ENCODE measurements at places on chromosomes 16 and 17. TPM values are rescaled to one million over a fixed set of nuclear protein-coding genes. Genes with fewer than 3 reads are reported as not detected.
A peak's percentile ranks its signal among the peaks of the same experiment; 100 is the strongest.

Gene WNT9B
- polyA plus RNA-seq = 0.93 TPM

Gene PLEKHH3
- polyA plus RNA-seq = 16.9 TPM

Gene ASGR1
- polyA plus RNA-seq = 32.4 TPM

Gene TP53TG3D
- polyA plus RNA-seq = 2.3 TPM

Gene ZNF18
- polyA plus RNA-seq = 12.0 TPM

Gene SRL
- 1.8 TPM for polyA plus RNA-seq

Gene SUPT4H1
- polyA plus RNA-seq = 97.8 TPM

Gene BEAN1
- 27.0 TPM for polyA plus RNA-seq

Gene KCNH6
- polyA plus RNA-seq = 1.7 TPM

Gene EFCAB5
- polyA plus RNA-seq = 2.2 TPM

Gene KRT25
- not detected for polyA plus RNA-seq

GRCh38 chr17:42798011-42798382 is 507 bp downstream of the COA3 start:
- peaks cover 18% of the 10 kb centered on the region for H3K36me3 ChIP-seq
- DNase-seq = no peak
- H3K27ac ChIP-seq = peak overlapping the region; percentile 61
- H3K4me1 ChIP-seq = peaks cover 15% of the 10 kb centered on the region
- H3K4me3 ChIP-seq = peak overlapping the region; percentile 99

DNA sequence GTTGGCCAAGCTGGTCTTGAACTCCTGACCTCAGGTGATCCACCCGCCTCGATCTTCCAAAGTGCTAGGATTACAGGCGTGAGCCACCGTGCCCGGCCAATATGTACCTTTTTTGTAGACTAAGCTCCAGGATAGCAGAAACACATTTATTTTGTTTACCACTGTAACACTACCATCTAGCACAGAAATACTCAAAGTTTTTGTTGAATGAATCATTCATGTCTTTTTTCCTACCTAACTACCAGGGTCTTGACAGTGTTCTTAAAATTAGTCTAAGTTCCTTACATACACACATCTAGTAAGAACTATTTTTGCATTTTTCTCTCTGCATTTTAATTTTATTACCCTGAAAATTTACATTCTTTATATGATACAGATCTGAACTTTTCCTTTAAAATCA is 44.4 kb downstream of the AKAP10 start:
- no peak for DNase-seq
- H3K4me3 ChIP-seq = no peak overlapping the region
- no peaks in the 10 kb centered on the region for H3K27me3 ChIP-seq
- no peak overlapping the region for H3K27ac ChIP-seq
- no peaks in the 10 kb centered on the region for H3K4me1 ChIP-seq

GRCh38 chr16:78664811-78665772 is 565.6 kb downstream of the WWOX start:
- H3K4me3 ChIP-seq = no peak overlapping the region
- no peaks in the 10 kb centered on the region for H3K36me3 ChIP-seq
- H3K4me1 ChIP-seq = peaks cover 5% of the 10 kb centered on the region
- DNase-seq = no peak

DNA sequence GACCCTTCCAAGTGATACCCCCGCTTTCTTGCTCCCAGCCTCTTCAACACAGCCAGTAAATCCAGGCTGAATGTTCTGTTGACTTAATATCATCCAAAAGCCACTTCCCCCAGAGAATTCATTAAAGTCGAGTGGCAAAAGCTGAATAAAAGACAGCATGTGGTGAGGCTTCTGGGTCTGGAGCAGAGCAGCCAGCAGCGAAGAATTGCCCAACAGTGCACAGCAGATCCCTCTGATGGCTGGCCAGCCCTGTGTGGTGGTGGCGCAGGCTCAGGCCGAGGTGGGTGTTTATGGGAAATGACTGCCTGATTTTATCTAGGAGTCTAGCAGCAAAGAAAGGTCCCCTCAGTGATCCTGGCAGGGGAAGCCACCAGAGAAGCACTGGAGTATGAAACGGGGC is 30.3 kb upstream of the RCVRN start:
- no peak overlapping the region for H3K27ac ChIP-seq
- H3K27me3 ChIP-seq = no peaks in the 10 kb centered on the region
- H3K4me1 ChIP-seq = peaks cover 20% of the 10 kb centered on the region

- no peak overlapping the region for H3K4me3 ChIP-seq
- peaks cover 17% of the 10 kb centered on the region for H3K4me1 ChIP-seq
- no peak for DNase-seq
- H3K27ac ChIP-seq = no peak overlapping the region
These were observed 25.7 kb downstream of the ARHGAP17 start for GRCh38 chr16:24989494-24989893.

DNA sequence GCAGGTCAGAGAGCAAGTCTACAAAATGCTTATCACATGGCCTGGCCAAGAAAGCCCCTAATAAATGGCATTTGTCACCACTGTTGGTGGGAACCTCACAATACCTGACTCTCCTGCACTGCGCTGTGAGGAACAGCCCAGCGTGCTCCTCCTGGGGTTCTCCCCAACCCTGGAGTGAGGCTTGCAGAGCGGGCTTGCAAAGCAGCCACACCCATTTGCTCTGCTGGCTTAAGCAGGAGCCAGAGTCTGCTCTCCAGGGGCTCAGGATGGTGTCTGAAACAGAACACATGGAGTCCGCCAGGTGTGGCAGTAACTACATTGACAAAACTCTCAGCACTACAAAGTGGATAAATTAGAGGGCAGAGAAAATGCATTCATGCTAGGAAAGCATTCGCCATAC is 331.0 kb upstream of the CCL2 start:
- no peak for DNase-seq
- H3K4me1 ChIP-seq = peaks cover 11% of the 10 kb centered on the region
- no peaks in the 10 kb centered on the region for H3K36me3 ChIP-seq
- H3K27me3 ChIP-seq = no peaks in the 10 kb centered on the region
- H3K27ac ChIP-seq = no peak overlapping the region
- no peak overlapping the region for H3K4me3 ChIP-seq

GRCh38 chr16:67428146-67428731 is 2.7 kb upstream of the HSD11B2 start:
- H3K36me3 ChIP-seq = peaks cover 7% of the 10 kb centered on the region
- peak; percentile 63 for DNase-seq
- no peak overlapping the region for H3K4me3 ChIP-seq
- peaks cover 33% of the 10 kb centered on the region for H3K27me3 ChIP-seq
- H3K4me1 ChIP-seq = peaks cover 30% of the 10 kb centered on the region
- H3K27ac ChIP-seq = no peak overlapping the region

- no peaks in the 10 kb centered on the region for H3K27me3 ChIP-seq
- H3K36me3 ChIP-seq = no peaks in the 10 kb centered on the region
- H3K4me1 ChIP-seq = no peaks in the 10 kb centered on the region
- no peak overlapping the region for H3K27ac ChIP-seq
- H3K4me3 ChIP-seq = no peak overlapping the region
These were observed 64.6 kb downstream of the WWOX start for GRCh38 chr16:78163772-78164670.

DNA sequence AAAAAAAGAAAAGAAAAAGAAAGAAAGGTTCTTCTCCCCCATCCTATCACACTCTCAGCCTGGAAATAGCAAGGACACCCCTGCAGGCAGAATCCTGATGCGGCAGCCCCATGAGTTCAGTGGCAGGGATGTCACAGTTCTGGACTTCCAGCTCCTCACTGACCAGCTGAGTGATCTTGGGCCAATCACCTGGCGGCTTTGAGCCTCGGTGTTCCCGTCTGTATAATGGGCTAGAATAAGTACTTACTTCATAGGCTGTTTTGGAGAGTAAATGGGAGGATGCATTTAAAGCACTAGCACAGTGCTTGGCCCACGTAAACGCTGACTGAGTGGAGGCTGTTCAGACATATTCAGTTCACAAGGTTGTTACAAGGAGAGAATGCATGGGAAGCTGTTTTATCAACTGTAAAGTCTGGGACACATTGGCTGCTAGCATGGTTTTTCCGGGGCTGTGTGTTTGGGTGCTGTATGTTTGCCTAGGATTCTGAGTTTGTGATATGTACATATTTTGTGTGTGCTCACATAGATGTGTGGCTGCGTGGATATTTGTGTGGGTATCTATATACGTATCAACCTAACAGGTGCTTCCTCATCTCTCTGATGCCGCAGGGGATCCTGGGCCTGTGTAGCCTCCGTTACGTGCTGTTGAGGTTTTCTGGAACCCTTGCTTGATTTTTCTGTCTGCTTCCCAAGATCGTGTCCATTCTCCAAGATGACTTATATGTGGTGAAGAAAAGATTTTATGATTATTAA is 3.4 kb downstream of the BHLHA9 start:
- peaks cover 23% of the 10 kb centered on the region for H3K27me3 ChIP-seq
- peaks cover 28% of the 10 kb centered on the region for H3K4me1 ChIP-seq
- H3K4me3 ChIP-seq = no peak overlapping the region
- no peaks in the 10 kb centered on the region for H3K36me3 ChIP-seq

- DNase-seq = peak; percentile 79
- H3K27ac ChIP-seq = peak overlapping the region; percentile 98
- H3K36me3 ChIP-seq = no peaks in the 10 kb centered on the region
- peaks cover 5% of the 10 kb centered on the region for H3K4me1 ChIP-seq
- H3K27me3 ChIP-seq = no peaks in the 10 kb centered on the region
- peak overlapping the region; percentile 69 for H3K4me3 ChIP-seq
These were observed 153.3 kb downstream of the CHD9 start for GRCh38 chr16:53207810-53208752.

GRCh38 chr17:10099051-10099571 is 99.3 kb downstream of the GAS7 start:
- H3K4me1 ChIP-seq = no peaks in the 10 kb centered on the region
- no peaks in the 10 kb centered on the region for H3K36me3 ChIP-seq
- H3K4me3 ChIP-seq = no peak overlapping the region

GRCh38 chr17:7203391-7203790 is 16.2 kb downstream of the DLG4 start:
- DNase-seq = no peak
- no peaks in the 10 kb centered on the region for H3K27me3 ChIP-seq
- peaks cover 64% of the 10 kb centered on the region for H3K36me3 ChIP-seq
- peaks cover 46% of the 10 kb centered on the region for H3K4me1 ChIP-seq
- H3K27ac ChIP-seq = no peak overlapping the region

DNA sequence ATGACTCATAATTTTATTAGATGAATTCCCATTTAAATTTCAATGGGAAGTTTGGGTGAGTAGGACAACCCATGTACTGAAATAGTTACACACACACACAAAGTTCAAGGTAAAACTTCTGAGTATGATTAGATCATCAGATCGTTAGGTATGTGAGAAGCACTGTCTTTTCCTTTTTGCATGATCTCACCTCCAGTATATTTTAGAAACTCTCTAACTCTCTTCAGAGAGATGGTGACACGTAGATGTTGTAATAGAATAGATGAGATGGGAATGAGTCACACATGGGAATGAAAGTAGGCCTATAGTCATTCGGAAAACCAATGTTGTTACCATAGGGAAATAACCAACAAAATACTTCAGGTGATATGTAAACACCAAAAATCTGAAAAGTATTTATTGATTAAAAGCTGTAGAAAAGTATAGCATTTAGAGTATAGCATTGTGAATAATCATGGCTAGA is 22.2 kb downstream of the KRT23 start:
- H3K27ac ChIP-seq = no peak overlapping the region
- H3K4me3 ChIP-seq = no peak overlapping the region
- H3K27me3 ChIP-seq = no peaks in the 10 kb centered on the region
- H3K4me1 ChIP-seq = no peaks in the 10 kb centered on the region
- DNase-seq = no peak
- H3K36me3 ChIP-seq = no peaks in the 10 kb centered on the region

GRCh38 chr16:1651094-1651973 is 26.7 kb upstream of the JPT2 start:
- H3K27me3 ChIP-seq = no peaks in the 10 kb centered on the region
- DNase-seq = no peak
- no peaks in the 10 kb centered on the region for H3K4me1 ChIP-seq
- peaks cover 72% of the 10 kb centered on the region for H3K36me3 ChIP-seq

DNA sequence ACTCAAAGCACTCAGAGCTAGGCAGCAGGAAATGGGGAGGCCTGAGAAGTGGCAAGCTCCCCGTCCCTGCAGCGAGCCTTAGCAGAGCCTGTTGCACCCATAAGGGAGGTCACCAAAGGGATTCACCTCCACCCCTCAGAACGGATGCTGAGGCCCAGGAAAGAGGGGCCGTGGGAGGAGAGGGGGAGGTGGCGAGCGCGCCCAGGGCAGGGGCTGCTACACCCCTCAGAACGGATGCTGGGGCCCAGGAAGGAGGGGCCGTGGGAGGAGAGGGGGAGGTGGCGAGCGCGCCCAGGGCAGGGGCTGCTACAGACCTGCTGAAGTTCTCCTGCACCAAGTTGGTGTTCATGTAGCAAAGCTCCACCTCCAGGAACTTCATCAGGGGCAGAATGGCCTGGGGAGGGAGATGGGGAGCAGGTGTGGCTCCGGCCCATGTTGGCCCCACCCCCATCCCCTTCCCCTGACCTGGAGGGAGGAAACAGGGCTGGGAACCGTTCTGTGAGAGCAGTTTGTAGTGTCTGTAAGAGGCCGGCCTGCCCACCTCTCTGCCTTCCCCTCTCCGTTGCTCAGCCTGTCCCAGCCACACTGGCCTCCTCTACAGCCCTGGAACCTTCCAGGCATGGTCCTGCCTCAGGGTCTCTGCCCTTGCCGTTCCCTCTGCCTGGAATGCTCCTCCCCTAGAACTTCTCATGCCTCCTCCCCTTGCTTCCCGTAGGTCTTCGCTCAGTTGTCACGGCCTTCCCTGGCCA is 11.4 kb downstream of the UNC13D start:
- H3K36me3 ChIP-seq = peaks cover 46% of the 10 kb centered on the region
- no peak overlapping the region for H3K4me3 ChIP-seq
- peaks cover 52% of the 10 kb centered on the region for H3K4me1 ChIP-seq
- no peak overlapping the region for H3K27ac ChIP-seq
- no peak for DNase-seq

GRCh38 chr17:64534187-64534586 is 27.4 kb downstream of the CEP95 start:
- no peaks in the 10 kb centered on the region for H3K4me1 ChIP-seq
- no peaks in the 10 kb centered on the region for H3K27me3 ChIP-seq
- H3K27ac ChIP-seq = no peak overlapping the region
- DNase-seq = no peak
- H3K4me3 ChIP-seq = no peak overlapping the region

GRCh38 chr16:55091871-55092230 is 161.2 kb downstream of the IRX5 start:
- H3K4me1 ChIP-seq = peaks cover 8% of the 10 kb centered on the region
- no peak overlapping the region for H3K4me3 ChIP-seq
- H3K27me3 ChIP-seq = no peaks in the 10 kb centered on the region
- no peak for DNase-seq
- H3K27ac ChIP-seq = no peak overlapping the region
- no peaks in the 10 kb centered on the region for H3K36me3 ChIP-seq

DNA sequence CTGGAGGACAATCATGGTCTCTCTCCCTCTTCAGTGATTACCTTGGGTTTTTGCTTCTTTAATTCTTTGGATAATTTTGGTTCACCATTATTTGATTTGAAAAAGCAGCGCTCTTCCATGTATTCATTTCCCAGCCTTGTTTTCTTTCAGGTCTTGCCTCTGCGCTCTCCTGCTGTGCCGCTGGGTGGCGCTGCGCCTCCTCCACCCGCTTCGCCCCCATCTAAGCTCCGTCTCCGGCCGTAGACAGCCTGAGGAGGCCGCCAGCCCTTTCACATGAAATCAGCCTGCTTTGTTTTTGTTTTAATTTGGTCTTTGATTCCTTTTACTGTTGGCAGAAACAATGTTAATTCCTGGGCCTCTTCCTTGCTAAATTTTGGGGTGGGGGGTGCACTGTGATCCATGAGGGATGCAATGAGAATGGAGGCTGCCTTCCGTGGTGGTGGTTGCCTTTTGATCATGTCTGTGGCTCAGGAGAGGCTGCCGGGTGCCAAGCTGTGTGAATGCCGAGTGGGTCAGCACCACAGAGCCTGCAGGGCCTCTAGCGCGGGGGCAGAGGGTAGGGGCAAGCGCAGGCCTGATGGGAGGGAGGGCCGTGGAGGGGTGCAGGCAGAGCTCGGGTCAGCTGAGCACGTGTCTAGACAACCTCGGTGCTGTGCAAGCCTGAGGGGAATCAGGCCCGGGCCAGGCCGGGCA is 64.1 kb downstream of the PLD6 start:
- DNase-seq = no peak
- no peak overlapping the region for H3K4me3 ChIP-seq
- peaks cover 47% of the 10 kb centered on the region for H3K4me1 ChIP-seq
- H3K27ac ChIP-seq = no peak overlapping the region
